Tongue (tissue), 3 donors: ENCODE measurements at places on chromosomes 16 and 17.

DNA sequence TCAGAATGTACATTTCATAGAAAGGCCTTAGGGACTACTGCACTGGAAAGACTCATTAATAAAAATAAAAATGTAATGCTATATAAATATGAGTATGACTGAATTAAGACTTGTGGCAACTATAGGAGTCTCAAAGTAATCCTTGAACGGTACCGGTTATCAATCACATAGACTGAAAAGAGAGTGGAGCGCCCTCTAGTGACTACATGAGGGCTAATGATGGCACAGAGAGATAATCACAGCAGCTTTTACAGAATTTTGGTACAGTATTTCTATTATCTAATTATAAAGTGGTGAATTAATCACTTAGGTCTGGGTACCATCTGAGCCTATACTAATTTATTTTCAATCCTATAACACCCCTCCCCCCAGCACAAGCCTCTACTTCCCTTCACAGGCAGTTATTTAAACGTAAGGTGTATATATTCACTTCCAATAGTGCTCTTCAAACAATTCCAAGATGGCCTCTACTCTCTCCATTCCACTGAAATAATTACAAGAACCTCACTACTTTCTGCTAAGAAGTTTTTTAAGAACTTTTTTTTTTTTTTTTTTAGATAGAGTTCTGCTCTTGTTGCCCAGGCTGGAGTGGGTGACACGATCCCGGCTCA lies 40.7 kb upstream of the ANKFY1 start:
- DNase-seq, result peak; percentile 68

DNA sequence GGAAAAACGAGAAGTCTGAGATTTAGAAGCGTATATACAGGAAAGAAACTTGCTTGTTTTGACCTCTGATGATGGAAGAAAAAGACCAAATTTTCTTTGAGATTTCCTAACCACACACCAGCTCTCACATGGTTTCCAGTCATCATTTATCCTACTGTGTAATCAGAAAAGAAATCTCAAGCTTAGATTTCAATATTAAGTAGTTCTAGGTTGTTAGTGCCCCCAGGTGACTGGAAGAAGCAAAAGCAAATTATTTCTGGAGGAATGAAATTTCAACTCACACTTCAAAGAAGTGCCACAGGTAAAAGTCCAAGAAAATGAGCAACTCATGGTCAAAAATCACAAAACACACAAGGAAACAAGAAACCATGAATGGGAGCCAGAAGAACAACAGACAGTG lies 51.8 kb upstream of the KDM6B start:
- DNase-seq, result no peak

GRCh38 chr16:86734543-86735460 lies 156.5 kb downstream of the FOXL1 start:
- no peak for DNase-seq

GRCh38 chr17:37570527-37571093 lies 38.6 kb downstream of the SYNRG start:
- DNase-seq, result peak; percentile 30

DNA sequence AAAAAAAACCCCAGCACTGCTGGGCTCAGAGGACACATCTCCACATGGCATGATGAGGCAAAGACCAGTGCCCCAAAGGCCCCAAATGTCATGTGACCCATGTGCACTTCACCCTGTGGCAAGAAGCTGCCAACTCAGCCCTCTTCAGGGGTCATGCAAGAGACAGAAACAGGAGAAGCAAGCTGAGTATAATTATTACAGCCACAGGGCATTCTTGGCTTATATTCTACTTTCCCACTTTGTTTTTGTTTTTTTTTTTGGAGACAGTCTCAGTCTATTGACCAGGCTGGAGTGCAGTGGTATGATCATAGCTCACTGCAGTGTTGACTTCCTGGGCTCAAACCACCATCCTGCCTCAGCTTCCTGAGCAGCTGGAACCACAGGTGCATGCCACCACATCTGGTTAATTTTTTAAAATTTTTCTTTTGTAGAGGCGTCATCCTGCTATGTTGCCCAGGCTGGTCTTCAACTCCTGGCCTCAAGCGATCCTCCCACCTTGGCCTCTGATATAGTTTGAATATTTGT lies 32.7 kb upstream of the LITAF start:
- DNase-seq, result no peak

GRCh38 chr16:50520451-50521245 lies 27.5 kb upstream of the NKD1 start:
- no peak for DNase-seq

GRCh38 chr17:8944748-8945147 lies 20.8 kb downstream of the PIK3R5 start:
- DNase-seq, result no peak

DNA sequence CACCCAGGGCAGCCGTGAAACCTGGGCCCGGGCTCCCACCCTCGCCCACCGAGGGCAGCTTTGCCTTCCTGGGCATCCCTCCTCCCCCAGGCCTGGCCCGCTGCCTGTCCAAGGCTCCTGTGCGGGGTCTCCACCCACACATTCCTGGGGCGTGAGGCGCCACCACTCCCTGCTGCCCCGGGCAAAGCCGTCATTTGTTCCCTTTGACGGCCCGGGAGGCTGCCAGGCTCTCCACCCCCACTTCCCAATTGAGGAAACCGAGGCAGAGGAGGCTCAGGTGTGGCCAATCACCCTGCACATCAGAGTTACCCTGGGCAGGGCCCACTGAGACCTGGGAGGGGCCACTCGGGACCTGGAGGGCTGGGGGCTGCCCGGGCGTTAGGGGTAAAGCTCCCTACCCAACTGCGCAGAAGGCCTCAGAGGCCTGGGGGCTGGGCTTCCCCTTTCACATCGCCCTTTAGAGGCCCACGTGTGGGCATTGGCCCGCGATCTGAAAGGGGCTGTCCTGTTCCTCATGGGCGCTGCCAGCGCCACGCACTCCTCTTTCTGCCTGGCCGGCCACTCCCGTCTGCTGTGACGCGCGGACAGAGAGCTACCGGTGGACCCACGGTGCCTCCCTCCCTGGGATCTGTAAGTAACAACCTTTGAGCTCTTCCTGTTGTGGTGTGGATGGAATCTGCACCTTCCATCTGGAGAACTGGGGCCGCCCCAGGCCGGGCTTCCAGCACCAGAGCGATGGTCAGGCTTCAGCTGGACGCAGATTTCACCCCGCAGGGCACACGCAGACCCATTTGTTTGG lies at the start of gene MSLN:
MSLN (plus strand) TSS at position 190 of the 799 bp plus-strand sequence. CDS start 1,947 bp downstream, outside the sequence.
- no peak for DNase-seq

GRCh38 chr17:47267354-47267828 lies 13.8 kb downstream of the ITGB3 start:
- no peak for DNase-seq

- DNase-seq, result no peak
Measured at GRCh38 chr17:75979705-75980187, 706 bp downstream of the TEN1 start.

GRCh38 chr17:42584880-42585279 lies 7.4 kb upstream of the PSMC3IP start:
- no peak for DNase-seq

GRCh38 chr17:79558091-79558900 lies 52.6 kb downstream of the RBFOX3 start:
- no peak for DNase-seq

GRCh38 chr17:8742274-8742673 lies 2.4 kb downstream of the CCDC42 start:
- no peak for DNase-seq

DNA sequence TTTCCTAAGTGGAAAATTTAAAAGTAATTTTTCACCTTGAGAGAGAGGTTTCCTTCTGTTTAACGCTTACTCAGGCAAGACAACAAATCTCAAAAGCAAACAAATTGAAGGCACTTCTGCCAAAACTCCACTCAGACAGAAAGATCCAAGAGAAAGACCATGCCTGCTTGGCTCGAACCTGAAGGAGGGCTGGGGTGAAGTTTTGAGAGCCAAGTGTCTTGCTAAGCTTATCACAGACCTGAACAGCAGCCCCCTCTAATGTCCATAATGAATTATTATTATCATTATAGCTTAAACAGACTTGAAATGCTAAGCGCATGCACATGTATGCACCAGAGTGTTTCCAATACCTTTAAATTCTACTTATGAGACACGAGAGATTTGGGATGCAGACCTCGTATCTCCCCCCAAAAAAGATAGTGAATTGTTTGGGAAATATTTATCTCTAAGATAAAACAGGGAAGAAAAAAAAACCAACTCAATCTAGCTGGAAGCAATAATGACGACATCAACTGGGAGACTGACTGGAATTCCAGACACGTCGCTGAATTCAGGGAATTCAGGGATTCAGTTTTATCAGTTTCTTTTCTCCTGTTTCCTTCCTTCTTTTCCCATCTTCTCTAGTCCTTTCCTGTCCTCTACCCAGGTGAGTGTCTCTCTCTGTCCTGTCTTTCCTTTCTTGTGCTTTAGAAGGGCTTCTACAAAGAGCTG lies 473.2 kb downstream of the RBFOX1 start:
- peak; percentile 58 for DNase-seq

- DNase-seq, result no peak
Measured at GRCh38 chr16:29154088-29154487, 169.2 kb downstream of the LAT start.

DNA sequence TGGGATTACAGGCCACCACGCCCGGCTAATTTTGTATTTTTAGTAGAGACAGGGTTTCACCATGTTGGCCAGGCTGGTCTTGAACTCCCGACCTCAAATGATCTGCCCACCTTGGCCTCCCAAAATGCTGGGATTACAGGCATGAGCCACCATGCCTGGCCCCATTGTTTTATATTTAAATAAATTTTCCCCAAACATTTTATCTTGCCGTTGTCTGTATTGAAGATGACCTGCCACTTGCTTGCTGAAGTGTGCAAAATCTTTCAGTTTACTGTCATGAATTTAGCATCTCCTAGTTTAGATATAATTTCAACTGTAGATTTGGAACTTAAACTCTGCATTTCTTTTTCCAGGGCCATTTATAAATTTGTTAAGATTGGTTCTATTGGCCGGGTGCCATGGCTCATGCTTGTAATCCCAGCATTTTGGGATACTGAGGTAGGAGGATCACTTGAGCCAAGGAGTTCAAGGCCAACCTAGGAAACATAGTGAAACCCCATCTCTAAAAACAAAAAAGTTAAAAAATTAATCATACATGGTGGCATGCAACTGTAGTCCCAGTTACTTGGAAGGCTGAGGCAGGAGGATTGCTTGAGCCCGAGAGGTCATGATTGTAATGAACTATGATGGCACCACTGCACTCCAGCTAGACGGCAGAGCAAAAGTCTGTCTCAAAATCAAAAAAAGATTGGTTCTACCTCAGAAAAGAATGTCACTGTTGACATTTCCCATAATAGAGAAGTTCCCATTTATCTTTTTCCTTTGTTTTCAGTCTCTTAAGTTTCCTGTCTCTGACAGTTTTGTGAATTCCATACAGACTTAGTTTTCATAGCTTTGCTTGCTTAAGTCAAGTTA lies 84.4 kb downstream of the VMP1 start:
- no peak for DNase-seq

DNA sequence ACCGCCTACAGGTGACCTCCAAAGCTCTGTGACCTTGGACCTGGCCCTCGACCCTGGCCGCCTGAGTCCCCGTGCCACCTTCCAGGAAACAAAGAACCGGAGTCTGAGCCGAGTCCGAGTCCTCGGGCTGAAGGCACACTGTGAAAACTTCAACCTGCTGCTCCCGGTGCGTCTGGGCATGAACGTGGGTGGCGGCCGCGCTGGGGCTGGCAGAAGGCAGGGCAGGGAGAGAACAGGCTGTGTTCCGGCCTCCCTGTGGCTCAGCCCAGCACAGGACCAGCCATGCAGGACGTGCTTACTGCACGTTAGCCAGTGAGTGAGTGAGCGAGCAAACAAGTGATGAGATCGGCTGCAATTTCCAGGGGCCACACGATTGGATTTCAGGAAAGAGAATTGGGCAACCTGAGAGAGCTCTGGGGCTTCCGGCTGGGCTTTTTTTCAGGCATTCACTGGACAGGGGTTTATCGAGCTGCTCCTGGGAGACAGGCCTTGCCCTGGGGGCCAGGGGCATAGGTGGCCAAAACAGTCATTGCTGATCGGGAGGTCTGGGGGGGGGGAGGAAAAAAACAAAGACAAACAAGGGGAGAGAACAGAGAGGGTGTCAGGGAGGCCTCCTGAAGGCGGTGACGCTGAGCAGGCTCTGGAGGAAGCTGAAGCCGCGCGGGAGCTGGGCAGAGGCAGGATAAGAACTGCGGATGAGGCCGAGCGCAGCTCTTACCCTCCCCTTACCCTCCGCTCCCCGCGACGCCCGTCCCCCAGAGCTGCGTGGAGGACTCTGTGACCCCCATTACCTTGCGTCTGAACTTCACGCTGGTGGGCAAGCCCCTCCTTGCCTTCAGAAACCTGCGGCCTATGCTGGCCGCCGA lies 16.9 kb downstream of the ITGAX start:
- DNase-seq, result no peak

- DNase-seq, result no peak
Measured at GRCh38 chr17:66909804-66910373, 54.6 kb upstream of the CACNG4 start.

- peak; percentile 78 for DNase-seq
Measured at GRCh38 chr16:3020604-3021448, 658 bp downstream of the TNFRSF12A start.

GRCh38 chr16:85188822-85189672 lies 76.8 kb upstream of the CIBAR2 start:
- DNase-seq, result no peak

- DNase-seq, result no peak
Measured at GRCh38 chr17:9668517-9668916, 23.2 kb downstream of the USP43 start.

DNA sequence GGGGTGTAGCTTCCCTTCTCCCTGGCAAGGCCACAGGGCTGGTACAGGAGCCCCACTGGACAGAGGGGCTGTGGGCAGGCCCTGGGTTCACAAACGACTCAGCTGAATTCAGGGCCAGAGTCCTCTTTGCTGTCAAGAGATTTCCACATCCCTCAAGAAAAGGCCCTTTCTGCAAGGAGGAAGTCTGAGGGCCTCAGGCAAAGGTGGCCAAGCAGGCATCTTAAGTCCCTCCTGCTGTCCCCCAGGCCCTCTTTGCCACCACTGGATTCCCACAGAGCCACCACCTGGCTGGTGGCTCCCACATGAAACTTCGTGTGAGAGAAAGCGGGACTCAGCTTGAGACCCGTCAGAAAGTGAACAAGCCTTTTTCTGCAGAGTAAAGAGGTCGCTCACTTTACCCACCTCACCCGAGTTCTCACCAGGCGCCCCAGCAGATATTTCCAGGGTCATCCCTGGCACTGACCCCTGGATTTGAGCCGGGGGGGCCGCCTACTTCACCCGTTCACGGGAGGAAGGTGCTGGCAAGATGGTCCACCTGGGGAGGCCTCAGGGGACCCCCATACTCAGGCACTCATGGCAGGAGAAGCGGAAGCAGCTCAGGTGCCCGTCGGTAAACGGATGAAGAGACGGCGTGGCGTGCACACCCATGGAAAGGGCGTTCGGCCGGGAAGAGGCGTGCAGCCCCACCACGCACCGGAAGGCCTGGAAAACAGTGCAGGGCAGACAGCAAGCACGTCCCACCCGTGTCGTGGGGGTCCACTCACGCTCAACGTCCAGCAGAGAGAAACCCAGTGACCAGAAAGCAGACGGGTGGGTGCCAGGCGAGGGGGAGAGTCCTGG lies 3.6 kb downstream of the RNF166 start:
- no peak for DNase-seq
